ENCODE measurements at places on chromosomes 3 and 15.

- DNase-seq = no peak
Measured at GRCh38 chr3:35602395-35602936, 36.9 kb upstream of the ARPP21 start.

DNA sequence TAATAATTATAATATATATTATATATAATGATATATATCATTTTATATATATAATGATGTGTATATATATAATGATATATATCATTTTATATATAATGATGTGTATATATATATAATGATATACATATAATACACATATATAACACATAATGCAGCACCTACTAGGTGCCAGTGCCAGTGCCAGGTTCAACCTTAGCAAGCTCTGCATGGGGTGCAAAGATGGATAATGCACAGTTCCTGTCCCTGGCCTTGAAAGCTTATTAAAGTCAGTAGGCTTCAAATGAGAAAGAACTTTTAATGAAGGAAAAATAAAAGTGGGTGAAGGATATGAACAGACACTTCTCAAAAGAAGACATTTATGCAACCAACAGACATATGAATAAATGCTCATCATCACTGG is 192.7 kb upstream of the SLC2A2 start:
- no peak for DNase-seq

DNA sequence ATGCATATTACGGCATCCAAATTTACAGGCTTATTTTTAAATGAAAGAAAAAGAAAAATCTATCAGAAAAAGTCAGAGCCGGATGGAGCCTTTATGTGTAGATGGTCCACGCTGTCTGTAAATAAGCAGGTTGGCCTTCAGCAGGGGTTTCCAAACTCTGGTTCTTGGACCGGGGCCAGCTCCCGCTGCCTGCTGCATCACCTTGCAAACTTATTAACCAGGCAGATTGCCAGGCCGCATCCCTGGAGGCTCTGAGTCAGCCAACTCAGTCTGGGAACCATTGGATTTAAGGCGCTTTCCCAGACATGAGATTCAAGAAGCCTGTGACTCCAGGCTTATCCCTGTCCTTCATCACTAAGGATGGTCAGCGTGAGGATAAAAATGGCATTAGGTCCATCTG is 212.4 kb downstream of the OPA1 start:
- DNase-seq = peak; percentile 84

- DNase-seq = peak; percentile 47
Measured at GRCh38 chr3:168998792-168999191, 664.7 kb downstream of the MECOM start.

DNA sequence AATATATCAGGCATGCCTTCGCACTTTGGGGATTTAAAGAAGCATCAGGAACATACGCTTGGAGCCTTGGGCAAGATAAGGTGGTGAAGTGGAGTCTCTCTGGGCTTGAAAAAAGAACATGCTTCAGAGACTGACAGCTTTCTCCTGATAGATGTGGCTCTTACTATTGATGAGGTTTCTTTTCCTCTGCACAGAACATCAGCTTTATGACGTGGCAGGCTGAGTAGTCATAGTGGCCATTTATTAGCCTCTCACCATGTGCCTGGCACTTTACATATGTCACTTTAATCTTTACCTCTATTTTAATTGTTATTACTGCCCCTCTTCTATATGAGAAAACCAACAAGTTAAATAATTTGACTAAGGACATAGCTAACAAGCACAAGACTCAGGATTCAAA is 19.0 kb upstream of the LRRC58 start:
- no peak for DNase-seq

GRCh38 chr15:39488961-39489360 is 91.9 kb upstream of the THBS1 start:
- DNase-seq = no peak

GRCh38 chr3:52394751-52395502 is 50.0 kb downstream of the SEMA3G start:
- DNase-seq = no peak

GRCh38 chr15:99998661-99999101 is 265.4 kb upstream of the LYSMD4 start:
- no peak for DNase-seq

DNA sequence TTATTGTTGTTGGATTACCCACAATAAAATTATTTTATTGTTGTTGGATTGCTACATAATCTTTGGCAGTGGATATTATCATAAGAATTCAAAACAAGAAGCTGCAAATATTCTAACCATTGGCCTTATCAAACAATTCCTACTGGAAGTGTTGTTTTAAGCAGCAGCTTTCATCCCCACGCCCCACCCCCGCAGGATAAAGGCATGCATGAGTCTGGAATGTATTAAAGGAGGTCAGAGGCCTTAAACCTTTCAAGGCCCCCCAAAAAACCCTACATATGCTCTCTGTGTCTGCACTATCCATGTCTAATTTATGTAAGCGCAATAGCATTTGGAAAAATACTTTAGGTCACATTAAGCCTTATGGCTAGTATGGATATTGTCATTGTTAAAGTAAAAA is 23.1 kb downstream of the P3H2 start:
- DNase-seq = no peak

DNA sequence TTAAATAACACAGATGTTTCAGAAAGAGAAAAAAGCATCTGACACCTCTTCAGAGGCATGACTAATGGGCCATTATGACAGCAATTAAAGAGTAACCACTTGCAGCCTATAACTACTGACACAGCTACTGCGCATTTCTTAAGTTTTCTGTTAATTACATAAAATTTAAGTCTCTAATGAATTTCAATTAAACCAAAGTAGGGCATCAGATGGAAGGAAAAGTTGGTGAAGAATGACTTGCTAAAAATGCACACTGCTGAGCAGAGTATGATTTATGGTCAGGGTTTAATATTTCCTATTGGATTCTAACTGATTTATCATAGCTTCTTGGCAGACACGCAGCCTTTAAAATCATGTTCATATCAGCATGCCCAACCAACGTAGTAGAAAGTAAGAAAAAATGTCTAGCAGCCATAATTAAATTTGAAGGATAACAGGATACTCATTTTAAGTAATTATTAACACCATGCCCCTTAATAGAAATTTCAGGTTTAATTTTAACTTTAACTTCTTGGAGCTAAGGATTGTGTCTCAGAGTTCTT is 140.0 kb downstream of the CBLB start:
- no peak for DNase-seq

- DNase-seq = no peak
Measured at GRCh38 chr3:13963137-13963886, 83.4 kb upstream of the WNT7A start.

GRCh38 chr3:98728672-98729071 is 34.5 kb upstream of the ST3GAL6 start:
- no peak for DNase-seq

DNA sequence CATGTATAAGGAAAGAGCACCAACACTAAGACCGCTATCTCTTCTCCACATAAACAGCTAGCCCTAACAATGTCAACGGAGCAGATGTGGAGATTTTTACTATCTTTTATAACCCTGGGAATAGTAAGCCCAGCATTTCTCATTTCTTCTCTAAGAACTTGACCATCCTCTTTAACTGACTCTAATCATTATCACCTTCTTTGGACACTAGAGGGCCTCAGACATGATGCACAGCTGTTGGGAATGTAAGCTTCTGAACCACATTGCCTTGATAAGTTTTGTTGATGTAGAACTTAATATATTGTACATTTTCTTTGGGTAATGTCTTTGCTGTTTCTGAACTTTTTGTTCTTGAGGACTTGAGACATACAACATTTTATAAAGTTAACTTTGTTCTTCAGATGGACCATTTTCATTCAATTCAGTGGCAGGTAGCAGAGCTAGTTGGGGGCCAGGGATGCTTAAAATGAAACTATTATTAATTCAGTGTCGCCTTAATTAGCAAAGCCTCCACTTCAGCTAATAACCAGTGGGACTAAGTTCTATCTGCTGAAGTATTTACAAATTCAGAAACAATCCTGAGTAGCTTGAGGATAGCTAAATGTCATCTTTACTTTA is 9.6 kb upstream of the TAGLN3 start:
- peak; percentile 59 for DNase-seq

- DNase-seq = peak; percentile 23
Measured at GRCh38 chr15:62618432-62618831, 424.1 kb upstream of the TPM1 start.

- no peak for DNase-seq
Measured at GRCh38 chr15:43410572-43411214, 39.8 kb downstream of the TUBGCP4 start.

- peak; percentile 44 for DNase-seq
Measured at GRCh38 chr3:117853923-117854668, 1144.5 kb downstream of the TUSC7 start.

DNA sequence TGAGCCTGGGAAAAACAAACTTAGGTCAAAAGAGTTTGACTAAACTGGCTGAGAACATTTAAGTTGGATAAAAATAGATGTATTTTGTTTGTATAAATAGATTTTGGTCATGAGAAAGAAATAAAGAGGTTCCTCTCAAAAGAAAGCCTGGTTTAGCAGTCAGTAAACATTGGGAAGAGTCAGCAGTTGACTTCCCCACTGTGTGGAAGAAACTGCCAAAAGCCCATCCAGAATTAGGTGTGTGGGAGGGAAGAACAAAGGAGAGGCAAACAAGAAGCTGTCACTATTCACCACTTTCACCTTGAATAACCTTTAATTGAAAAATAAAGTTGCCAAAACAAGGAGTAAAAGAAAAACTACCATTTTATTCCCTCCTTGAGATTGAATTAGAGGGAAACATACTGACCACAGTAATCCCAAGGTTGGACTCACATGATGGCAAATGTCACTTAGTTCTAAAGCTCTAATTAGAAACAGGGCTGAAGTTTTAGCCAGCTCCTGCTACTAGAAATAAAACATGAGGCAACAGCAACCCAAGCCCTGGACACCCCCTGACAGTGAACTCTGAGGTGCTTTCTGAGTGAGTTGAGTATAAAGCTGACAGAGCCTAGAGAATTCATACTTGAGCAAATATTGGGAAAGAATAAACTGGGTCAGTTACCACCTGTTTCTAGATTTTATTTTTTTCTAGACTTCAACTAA is 139.3 kb downstream of the SERPINI1 start:
- no peak for DNase-seq

- DNase-seq = peak; percentile 81
Measured at GRCh38 chr3:47989981-47990440, 26.2 kb downstream of the MAP4 start.

DNA sequence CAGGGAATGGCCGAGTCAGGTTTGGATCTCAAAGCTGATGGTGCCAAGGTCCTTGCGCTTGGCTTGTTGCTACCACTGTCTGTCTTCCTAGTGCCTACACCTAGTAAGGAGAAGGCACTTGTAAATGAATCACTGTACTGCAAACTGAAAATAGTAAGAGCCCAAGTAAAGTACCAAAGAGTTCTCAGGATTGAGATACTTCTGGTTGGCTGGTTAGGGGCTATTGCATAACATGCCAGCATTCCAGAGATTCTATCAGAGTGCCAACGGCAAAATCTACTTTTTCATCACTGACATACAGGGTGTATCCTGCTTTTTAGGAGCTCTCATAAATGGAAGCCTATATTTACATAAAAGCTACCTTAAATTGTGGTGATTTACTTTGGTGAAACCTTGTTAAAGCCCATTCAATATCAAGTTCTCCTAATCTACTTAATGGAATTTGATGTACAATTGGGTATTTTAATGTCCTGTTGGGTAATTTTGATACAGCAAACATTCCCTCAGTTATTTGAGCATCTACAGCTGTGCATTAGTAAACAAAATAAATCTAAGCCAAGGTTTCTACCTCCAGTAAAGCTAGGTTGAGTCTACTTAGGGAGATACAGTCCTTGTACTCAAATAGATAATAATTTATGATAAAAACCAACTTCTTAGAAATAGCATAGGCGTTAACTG is 30.7 kb upstream of the CHD2 start:
- no peak for DNase-seq

- DNase-seq = no peak
Measured at GRCh38 chr3:27278383-27279055, 90.7 kb downstream of the NEK10 start.

Data from kidney capillary endothelial cell (primary cell).